Testis (tissue), 5 donors: ENCODE measurements at places on chromosomes 4 and X. TPM values are rescaled to one million over a fixed set of nuclear protein-coding genes. Genes with fewer than 3 reads are reported as not detected.

GRCh38 chr4:30837131-30837539 lies 117.0 kb downstream of the PCDH7 start:
- no peak for DNase-seq

- DNase-seq, result no peak
These were observed 100.2 kb upstream of the MSX1 start for GRCh38 chr4:4759232-4759631.

DNAAF6 gene
- total RNA-seq, result 3.0 TPM

CLIC2 gene
- 3.5 TPM for total RNA-seq

GRCh38 chr4:24422644-24423043 lies 161.7 kb downstream of the DHX15 start:
- no peak for DNase-seq

- no peak for DNase-seq
These were observed 363.0 kb upstream of the ZCCHC13 start for GRCh38 chrX:73940893-73941470.

GRCh38 chr4:121574618-121575017 lies 122.2 kb downstream of the ANXA5 start:
- DNase-seq, result no peak

DNA sequence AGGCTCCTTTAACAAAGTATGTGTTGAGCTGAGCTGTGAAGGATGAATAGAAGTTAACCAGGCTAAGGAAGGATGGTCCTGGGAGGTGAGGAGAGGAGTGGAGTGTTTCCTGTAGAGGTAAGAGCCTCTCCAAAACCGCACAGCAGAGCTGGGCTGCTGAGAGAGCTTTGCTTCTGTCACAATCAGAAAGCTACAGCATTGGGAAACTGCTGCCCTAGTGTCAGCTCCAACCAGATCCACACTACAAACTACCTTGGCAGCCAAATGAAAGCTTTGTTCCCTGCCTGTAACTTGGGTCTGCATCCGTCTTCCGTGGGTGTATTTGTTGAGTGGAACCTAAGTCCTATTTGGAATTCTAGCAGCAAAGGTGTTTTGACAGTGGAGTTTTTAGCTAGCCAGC lies 91.8 kb downstream of the REPS2 start:
- DNase-seq, result no peak

DNA sequence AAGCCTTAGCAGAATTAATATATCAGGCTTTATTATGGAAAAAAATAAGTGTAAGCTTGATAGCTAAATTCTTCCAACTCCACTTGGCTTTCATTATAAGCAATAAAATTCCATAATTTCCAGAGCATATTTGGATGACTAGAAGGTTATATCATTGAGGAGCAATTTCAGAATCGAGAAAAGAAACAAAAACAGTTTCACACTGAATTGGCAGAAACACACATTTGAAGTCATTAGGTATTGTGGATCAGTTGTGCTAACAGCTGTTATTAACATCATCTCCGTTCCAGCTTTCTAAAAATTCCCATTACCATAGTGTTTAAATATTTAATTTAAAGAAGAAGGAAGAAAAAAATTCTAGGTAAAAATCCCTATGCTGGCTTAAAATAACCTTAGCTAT lies 92.6 kb downstream of the ANTXR2 start:
- no peak for DNase-seq
